ENCODE measurements at places on chromosomes 7 and 10.

DNA sequence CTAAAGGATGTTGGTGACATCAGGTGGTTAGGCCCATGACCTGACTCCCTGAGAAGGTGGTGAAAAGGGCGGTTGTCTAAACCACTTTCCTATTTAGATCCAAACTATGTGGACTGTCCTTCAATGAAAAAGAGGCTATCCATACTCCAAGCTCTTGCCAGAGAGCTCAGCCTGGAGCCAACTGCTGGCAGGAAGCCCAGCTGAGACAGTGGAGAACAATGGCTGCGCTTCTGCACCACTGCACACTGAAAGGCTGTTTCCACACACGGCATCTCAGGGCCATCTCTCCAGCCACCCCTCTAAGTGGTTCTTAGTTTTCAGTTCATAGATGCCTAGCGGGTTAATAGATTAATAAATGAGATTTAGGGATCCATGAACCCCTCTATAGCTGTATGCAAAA, 488.8 kb upstream of the ZMIZ1 start:
- no peak for DNase-seq

DNA sequence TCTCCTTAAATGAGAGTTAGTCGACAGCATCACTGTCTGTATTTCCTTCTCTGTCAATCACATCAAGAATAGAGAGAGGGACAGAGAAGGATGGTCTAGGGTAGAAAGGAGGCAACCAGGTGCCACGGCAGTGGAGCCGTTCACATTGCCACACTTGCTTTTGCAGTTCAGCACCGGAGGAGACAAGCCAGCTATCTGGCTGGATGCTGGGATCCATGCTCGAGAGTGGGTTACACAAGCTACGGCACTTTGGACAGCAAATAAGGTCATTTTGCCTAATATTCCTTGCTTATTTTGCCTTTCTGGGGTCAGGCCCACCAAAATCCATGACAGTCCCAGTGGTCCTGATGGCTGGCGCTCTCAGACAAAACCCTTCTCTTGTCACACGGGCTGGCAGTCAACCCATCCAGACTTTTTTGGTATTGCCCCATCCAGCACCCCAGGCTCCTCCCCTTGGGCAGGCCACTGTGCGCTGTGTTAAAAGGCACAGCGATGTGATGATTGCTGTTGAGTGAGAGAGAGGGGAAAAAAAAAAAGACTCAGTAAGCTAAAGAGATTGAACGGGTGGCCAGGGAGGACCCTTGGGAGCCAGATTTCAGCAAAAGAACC, 8.4 kb downstream of the CPA2 start:
- peak; percentile 53 for DNase-seq

- DNase-seq = no peak
These were observed 224.9 kb downstream of the BAMBI start for GRCh38 chr10:28902215-28902614.

DNA sequence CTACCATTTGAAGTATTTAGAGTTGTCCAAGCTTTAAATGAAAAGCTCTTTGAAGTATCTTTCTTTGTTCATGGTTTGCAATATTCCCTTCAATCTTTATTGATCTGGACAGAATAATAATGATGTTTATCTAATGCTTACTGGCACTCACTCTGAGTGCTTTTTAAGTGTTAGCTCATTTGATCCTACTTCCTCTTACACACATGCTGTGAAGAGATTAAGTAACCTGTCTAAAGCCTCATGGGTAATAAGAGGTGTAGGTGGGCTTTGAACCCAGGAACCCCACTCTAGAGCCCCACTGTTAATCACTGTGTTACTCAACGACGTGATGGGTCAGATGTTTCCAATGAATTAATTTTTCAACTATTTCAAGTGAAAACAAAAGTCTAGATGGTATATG, 31.1 kb upstream of the ADD3 start:
- no peak for DNase-seq

DNA sequence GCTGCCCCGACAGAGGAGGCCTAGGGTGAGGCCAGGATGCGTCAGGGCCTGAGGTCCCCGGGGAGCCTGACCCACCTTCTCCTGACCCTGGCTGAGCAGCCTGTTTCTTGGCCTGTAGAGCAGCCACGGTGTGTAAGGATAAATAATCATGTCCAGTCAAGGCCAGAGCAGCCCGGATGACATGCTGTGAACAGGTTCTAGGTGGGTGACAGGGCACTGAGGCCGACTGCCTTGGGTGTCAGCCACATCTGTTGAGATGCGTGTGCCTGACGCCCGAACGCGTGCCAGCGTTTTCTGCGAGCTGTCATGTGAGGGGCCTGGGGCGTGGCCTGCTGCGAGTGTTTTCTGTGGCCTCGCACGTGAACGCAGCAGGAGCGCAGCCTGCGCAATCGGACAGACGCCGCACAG, 118.3 kb downstream of the FAM53B start:
- DNase-seq = no peak

GRCh38 chr7:54874804-54875203, 115.8 kb upstream of the SEC61G start:
- no peak for DNase-seq

DNA sequence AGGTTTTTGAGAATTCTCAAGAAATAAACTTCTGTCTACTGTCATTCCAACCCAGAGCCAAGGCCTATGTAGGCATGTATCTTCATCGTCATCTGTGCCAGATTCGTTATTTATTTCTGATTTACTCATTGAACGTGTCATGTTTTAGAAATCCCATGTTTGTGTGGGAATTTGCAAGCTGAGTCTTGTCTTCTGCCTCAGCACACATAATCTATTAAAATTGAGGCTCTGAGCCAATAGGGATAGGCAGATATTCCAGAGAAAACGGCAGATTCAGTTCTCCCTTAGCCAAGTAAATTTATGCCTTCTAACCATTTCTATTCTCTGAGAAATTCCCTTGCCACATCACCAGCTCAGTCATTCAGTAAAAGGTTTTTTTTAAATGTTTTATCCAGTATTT, 444.6 kb downstream of the REEP3 start:
- no peak for DNase-seq

- DNase-seq = no peak
These were observed 261.4 kb downstream of the RELN start for GRCh38 chr7:103727982-103728610.

DNA sequence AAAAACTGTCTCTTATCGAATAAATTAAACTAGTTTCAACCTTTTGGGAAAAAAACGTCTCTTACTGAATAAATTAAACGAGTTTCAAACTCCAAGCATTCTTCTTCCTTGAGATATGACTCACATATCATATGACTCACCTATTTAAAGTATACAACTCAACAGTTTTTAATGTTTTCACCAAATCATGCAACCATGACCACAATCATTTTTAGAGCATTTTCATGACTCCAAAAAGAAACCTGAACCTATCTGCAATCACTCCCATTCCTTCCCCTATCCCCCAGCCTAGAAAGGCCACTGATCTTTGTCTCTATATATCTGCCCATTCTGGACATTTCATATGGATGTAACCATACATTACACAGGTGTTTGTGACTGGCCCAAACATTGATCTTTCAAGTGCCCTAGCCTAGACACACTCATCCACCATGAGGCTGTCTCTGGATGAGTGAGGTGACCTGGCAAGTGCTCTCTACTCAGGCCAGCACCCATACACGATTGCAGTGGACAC, 115.3 kb downstream of the PIP4K2A start:
- DNase-seq = no peak

DNA sequence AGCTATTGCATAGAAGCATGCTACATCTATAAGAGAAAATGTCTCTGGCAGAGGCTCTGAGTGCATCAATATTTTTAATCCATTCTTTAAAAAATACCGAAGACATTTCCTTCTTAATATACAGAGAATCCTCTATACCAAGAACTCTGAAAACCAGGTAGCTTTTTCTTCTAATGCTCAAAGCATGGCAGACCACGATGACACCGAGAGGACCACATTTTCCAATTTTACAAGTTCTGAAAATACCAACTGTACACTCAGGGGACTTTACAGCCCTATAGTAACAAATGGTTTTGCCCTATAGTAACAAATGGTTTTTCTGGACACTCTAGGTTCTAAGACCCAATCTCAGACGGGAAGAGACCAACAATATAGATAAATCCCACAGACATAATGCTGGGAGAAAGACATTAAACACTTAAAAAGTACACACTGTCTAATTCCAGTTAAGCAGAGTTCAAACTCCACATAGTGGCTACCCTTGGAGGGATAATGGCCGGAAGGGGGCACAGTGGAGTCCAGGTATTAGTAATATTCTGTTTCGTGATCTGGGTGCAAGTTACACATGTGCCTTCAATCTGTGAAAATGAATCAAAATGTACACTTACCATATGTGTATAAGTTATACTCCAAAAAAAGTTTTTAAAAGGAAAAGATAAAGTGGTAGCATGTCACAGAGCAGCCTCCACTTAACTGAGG, 26.2 kb downstream of the CCDC6 start:
- no peak for DNase-seq

GRCh38 chr7:31084226-31084625, 32.1 kb downstream of the ADCYAP1R1 start:
- DNase-seq = no peak

GRCh38 chr10:80458638-80459037, 4.5 kb downstream of the TSPAN14 start:
- no peak for DNase-seq

GRCh38 chr7:76377186-76377918, 18.6 kb upstream of the YWHAG start:
- DNase-seq = no peak

DNA sequence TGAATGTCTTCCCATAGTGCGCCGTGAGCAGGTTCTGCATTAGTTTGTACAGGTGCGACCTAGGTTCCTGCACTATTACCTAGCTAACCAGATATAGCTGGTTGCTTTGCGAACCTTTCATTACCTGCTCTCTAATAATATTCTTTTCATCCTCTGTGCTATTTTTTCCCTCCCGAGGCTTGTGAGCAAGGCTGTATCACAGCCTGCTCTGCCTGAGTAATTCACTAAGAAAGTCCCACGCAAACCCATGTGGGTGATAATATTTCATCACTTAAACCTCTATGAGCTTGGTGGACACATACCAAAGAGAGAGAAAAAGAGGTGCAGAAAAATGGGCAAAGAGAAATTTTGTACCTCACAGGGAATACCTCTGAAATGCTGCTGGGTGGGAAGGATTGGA, 8.4 kb downstream of the INHBA start:
- DNase-seq = no peak

DNA sequence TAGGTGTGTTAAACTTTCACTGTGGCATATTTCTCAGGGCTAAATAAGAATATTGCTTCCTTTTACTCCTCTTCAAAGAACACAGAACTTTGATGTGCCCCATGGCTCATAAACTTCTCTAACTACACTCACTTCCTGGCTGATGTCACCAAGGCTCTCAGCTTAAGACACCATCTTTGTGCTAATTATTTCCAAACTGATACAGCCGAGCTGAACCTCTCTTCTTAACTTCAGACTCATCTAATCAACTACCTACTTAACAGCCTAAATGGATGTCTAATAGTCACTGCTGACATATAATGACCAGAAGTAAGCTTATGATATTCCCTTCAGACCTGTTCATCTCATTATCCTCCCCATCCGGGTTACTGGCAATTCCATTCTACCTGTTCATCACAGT, 3.6 kb downstream of the C10orf67 start:
- DNase-seq = no peak

DNA sequence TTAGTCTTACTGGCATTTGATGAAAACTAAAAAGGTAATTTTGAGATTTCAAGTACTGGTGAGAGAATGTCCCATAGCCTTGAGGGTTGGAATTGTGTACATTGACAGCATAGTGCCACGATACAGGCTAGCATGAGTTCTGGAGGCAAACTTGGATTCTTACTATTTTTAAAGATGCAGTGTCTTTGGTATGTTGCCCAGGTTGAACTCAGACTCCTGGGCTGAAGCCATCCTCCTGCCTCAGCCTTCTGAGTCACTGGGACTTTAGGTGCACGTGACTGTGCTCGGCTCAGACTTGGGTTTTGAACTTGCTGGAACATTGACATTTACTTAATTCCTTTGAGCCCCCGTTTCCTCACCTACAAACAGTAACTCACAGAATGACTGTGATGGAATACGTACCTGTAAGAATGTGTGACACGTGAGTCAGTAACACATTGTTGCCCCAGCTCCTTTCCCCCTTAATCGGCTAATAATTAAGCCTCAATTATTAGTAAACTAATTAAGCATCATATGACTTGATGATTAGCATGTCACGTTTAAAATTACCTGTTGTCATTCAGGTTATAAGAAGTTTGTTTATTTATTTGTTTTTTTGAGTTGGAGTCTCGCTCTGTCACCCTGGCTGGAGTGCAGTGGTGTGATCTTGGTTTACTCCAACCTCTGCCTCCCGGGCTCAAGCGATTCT, 10.6 kb downstream of the DNAJB6 start:
- no peak for DNase-seq

DNA sequence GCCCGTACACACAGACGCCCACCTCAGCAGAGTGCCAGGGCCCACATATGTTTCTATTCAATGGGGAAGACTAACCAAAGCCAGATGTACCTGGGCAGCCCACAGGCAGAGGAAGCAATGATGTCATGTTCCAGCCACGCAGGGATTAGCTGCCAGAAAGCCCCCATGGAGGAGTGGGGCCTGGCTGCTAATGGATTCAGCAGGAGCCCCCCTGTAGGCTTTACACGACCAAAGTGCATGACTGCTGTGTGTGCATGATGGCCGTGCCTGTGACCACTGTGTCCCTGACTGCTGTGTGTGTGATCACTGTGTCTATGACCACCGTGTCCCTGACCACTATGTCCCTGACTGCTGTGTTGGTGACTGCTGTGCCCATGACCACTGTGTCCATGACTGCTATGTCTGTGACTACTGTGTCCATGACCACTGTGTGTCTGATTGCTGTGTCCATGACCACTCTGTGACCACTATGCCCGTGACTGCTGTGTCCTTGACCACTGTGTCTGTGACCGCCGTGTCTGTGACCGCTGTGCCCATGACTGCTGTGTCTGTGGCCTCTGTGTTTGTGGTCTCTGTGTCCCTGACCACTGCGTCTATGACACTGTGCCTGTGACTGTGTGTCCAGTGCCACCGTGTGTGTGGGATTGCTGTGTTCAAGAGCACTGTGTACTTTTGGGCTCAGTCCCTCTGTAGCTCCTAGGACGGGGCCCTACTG, 409.3 kb downstream of the RPS24 start:
- peak; percentile 15 for DNase-seq

DNA sequence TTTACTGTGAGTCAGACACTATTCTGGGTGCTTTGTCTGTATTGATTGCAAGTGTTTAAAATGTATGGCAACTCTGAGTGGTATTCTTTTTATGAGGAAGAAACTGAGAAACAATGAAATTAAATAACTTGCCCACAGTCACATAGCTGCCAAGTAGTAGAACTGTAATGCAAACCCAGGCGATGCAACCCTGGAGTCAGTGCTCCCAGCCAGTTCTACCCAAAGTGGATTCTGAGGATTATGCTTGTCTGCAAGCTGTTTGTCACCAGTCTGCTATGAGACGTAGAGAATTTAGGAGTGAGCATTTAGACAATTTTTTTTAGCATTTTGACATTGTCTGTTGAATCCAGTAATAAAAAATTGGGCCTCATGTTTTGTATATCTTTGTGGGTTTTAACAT, 306.0 kb upstream of the LRGUK start:
- DNase-seq = no peak

- DNase-seq = peak; percentile 61
These were observed 80.8 kb downstream of the ARHGAP22 start for GRCh38 chr10:48523820-48524758.
